Stimulated activated CD8-positive, alpha-beta memory T cell treated with anti-CD3 and anti-CD28 coated beads, Interleukin-7, amount 100 ng/mL, for 4 hours (primary cell): ENCODE measurements at places on chromosomes 4 and X.

DNA sequence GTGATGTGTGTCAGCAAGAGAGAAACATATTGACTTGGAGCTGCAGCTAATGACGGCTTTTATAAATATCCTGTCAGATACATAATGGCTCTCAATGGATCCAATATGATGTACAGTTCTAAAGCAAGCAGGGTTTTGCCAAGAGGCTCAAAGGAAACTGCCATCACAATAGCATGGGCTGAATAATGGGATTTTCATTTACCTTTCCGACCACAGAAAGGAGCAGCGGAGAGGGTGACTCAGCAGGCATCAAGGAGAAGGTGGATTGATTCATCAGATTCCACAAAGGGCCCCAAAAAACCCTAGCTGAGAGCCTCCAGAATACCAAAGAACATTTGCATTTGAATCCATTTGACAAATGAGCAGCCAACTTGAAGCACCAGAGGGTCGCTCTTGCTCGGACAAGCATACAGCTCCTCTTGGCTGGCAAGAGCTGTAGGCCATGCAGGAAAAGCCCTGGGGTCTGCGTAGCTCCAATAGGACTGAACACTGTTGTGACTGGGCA, 355.7 kb upstream of the NOCT start:
- no peak for DNase-seq

DNA sequence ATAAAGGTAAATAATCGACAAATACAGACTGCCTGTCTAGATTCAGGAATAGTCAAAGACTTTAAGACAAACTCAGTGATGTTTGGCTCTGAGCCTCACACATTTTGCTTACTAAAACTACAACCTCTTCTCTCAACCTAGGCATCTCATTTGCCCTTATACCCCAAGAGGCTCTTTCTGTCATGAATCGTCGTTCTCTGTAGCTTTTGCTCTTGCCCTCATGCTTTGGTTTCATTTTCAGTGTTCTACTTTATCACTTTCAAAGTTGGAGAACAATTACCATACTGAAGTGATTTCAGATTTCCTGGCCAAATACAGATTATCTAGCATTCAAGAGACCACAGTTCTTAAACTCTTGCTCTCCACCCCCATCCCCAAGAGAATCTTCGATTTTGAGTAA, 114.1 kb upstream of the RAP2C start:
- no peak for DNase-seq

GRCh38 chr4:186644737-186645261, 78.9 kb downstream of the FAT1 start:
- DNase-seq = no peak

GRCh38 chrX:44922980-44923379, 50.0 kb downstream of the KDM6A start:
- no peak for DNase-seq

DNA sequence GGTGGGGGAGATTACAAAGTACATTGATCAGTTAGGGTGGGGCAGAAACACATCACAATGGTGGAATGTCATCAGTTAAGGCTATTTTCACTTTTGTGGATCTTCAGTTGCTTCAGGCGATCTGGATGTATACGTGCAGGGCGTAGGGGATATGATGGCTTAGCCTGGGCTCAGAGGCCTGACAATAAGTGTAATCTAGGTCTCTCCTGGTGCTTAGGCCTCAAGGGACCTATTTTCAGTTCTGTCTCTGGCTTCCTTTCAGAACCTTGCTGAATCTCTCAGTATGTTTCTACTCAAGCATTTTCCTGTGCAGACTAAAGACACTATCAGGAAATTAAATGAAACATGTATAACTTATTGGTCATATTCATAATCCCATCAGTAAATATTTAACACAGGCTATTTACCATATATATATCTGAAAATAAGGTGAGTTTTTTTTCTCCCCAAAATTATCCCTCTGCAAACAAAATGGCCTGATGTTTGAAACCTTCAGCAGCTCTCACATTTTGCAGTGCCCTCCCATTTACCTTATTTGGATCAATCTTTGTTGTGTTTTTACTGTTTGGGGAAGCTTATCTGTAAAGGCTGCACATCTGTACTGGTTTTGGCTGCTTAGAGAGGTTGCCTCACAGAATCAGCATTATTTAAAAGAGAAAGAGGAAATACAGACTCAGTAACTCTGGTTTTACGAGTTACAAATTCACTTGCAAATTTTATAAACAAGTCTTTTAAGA, 2.3 kb upstream of the ZCCHC4 start:
- DNase-seq = no peak

GRCh38 chrX:120813982-120814381, 61.7 kb downstream of the CT47B1 start:
- no peak for DNase-seq

GRCh38 chr4:74400395-74400794, 35.5 kb downstream of the EREG start:
- DNase-seq = no peak

GRCh38 chrX:125533352-125533751, 213.7 kb downstream of the TEX13C start:
- no peak for DNase-seq

DNA sequence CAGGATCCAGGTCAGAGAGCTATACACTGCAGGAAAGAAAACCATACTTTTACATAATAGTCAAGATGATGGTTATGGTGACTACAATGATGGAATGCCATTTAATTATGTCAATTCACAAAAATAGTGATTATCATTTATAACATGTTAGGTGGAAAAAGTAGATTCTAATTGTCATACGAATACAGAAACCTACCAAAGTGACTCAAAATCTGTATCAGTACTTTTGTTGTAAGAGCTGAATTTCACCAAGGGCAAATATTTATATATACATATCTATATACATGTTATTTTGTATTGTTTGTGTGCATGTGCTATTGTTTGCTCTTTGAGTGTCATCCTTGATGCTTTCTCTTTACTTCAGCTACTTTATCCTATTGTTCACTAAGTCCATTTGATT, 485.4 kb downstream of the INPP4B start:
- DNase-seq = no peak

- no peak for DNase-seq
Observed at GRCh38 chr4:85402371-85402770, 72.6 kb upstream of the ARHGAP24 start.

DNA sequence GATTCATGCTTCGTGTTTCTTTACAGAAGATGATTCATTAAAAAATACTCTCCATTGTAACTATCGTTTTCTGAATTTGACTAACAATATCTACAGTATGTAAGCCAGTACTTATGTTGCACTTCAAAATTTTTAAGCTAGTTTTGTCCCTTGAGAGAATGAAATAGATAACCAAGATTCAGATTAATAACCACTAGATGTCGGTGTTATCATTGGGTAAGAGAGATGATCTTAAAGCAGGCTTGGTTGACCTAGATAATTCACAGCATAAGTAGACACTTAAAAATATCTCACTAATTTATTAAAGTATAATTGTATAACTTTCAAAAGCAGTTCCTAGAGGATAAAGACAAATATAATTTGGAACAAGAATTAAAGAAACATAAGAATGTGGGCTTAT, 430.9 kb downstream of the C4orf33 start:
- DNase-seq = no peak

DNA sequence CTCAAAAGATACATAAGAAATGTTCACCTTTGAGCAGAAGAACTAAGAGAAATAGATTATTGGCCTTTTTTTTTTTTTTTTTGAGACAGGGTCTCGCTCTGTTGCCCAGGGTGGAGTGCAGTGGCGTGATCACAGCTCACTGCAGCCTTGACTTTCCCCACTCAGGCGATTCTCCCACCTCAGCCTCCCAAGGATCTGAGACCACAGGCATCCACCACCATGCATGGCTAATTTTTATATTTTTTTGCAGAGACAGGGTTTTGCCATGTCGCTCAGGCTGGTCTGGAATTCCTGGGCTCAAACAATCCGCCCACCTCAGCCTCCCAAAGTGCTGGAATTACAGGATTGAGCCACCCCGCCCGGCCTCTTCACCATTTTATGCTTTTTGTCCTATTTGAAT, 2.9 kb upstream of the TLR6 start:
- no peak for DNase-seq

GRCh38 chr4:29304595-29304994, 1415.6 kb upstream of the PCDH7 start:
- DNase-seq = no peak

GRCh38 chrX:71269801-71270395, 13.5 kb upstream of the NONO start:
- no peak for DNase-seq

- no peak for DNase-seq
Observed at GRCh38 chrX:16737024-16737423, 17.6 kb downstream of the SYAP1 start.

DNA sequence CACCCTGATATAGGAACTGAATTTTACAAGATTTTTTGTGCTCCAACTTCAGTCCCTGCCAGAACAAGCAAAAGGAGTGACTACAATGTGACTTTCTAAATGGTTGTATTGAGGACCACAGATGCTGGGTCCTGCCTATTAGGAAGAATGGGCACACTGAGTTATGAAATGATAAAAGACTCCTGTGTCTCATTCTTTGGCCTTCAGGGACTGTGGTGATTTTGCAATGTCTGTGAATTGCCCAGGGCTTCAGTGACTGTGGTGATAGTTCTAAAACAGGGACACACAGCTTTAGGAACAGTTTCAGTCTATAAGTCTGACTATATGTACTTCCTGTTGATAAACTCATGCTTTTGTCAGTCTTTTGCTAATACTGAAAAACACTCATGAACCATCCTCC, 210.2 kb downstream of the DMD start:
- no peak for DNase-seq

- DNase-seq = no peak
Observed at GRCh38 chr4:165541851-165542459, 163.1 kb downstream of the CPE start.

DNA sequence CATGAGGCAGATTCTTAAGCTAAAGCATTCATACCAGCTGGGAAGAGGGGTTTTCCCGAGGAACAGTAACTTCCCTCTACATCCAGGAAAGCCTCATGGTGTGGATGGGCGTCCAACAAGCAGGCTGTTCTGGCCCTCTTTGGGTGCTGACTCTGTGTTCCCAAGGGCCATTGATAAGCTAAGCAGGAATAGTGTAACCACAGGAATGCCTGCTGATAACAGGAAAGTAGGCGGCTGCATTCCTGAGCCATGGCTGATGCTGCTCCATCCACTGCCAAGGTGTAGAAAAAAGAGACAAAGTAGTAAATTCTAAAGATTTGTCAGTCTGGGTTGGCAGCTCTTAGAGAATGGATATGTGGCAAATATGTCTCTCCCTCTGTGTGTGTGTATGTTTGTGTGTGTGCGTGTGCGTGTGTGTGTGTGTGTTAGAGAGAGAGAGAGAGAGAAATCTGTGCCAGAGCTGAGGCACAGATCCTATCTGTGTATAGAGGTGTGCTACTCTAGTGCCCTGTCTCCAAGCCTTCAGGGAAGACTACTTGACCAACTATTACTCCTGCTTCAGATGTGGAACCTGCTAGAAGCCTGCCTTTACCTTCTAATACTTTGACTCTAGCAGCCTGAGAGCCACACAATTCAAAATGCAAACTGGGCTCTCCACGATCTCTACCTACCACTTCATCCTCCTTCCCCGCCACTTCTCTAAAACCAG, 353.1 kb upstream of the NR3C2 start:
- DNase-seq = no peak

- no peak for DNase-seq
Observed at GRCh38 chrX:109270580-109271484, 211.1 kb downstream of the GUCY2F start.

DNA sequence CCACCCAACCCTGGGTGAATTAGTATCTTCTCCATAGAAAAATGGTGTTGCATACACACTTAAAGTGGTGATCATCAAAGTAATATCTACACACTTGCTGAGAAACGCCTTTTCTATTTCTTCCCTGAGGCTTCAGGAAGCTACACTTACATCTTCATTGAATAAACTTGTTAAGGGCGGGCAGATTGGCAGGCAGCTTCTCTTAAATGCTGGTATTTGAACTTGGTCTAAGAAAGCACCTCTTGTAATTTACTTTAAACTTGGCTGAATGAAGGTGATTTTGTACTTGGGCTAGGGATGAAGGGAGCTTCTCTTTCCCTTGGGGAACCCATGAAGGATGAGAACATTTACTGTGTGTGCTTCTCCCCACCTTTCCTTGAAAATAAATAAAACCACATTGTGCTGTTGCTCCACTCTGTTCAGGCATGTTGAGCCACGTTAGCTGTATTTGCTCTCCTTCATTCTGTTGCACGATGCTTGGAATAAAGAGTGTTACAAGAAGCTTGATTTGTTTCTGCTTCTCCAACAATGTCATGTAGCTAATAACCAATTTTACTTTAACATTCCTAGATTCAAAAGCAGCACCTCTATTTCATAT, 430.1 kb downstream of the ANKRD50 start:
- DNase-seq = no peak

DNA sequence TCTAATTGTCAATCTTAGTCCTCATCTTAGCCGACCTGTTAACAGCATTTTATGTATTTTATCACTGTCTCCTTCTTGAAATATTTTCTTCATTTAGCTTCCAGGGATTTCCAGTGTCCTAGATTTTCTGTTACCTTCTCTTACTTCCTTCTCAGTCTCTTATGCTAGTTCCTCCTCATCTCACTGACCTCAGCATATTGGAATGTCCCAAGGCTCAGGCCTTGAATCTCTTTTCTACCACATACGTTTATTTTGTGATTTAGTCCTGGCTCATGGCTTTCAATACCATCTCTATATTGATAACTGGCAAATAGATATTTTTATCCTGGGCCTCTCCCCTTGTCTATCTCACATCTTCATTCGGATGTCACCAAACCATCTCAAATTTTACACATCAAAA, 61.1 kb downstream of the IQCM start:
- no peak for DNase-seq

DNA sequence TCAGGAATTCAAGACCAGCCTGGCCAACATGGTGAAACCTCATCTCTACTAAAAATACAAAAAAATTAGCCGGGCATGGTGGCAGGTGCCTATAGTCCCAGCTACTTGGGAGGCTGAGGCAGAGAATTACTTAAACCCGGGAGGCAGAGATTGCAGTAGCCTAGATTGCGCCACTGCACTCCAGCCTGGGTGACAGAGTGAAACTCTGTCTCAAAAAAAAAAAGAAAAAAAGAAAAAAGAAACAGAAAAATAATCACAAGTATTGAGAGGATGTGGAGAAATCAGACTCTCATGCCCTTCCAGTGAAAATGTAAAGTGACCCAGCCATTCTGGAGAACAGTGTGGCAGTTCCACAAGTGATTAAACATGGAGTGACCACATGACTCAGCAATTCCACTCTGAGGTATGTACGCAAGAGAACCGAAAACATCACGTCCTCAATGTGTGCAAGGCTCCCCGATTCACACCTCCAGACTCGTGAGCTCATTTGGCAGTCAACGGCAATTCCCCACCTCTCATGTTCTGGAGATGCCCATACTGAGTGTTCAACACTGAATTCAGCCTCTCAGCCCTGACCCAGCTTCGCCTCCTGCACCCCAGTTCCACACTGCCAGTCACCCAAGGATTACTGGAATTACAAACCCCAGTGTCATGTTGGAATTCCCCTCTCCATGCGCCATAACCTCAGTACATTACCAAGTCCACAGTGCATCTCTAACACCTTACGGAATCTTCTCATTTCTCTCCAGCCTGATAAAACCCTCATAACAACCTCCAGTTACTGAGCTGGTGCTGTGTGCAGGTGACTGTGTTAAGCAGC, 21.1 kb downstream of the ACOX3 start:
- peak; percentile 5 for DNase-seq
